ENCODE measurements at places on chromosomes 11 and 22.
A peak's percentile ranks its signal among the peaks of the same experiment; 100 is the strongest.

DNA sequence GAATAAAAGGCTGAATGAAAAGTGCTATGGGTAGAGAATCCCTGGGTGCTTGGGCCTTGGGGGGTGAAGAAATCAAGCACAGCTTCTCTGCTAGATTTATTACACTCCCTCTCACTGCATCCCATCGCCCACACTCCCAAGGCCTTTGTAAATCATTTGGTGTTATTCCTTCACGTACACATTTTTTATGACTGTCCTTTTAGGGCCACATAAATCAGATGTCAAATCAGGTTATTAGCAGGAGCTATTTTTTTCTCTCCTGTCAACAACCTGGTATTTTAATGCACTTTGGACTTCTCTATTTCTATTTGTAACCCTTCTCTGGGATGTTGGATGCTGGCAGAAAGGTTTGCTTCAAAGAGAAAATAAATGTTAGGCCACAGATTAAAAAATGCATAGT, 408.8 kb downstream of the INSC start:
- no peak for DNase-seq

DNA sequence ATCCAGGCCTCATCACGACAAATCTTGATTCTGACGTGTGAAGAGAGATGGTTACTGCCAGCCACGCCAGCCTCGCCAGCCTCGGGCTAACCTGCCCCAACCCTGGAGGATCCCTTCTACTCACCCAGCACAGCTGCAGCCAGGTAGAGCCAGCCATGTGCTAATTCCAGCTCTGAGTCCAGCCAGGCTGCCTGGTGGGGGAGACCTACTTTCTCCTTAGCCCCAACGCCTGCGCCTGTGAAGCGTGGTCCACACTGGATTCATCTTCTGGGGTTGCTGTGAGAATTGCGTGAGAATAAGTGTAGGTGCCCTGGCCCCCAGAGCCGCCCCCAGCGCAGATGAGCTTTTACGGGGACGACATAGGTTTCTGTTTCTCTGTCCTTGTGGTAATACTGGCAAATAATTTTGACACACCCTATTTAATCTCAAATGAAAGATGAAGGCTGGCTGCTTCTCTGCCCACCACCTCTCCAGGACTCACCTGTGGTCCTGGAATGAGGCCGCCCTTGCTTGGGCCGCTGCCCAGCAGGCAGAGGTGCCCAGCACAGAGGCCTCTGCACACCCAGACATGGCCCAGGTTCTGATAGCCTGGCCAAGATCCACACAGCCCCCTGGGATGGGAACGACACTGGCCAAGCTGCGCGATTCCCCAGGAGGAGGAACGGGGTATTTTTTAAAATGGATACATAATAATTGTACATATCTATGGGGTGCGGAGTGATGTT, 528.4 kb downstream of the TBC1D22A start:
- DNase-seq, result peak; percentile 35

DNA sequence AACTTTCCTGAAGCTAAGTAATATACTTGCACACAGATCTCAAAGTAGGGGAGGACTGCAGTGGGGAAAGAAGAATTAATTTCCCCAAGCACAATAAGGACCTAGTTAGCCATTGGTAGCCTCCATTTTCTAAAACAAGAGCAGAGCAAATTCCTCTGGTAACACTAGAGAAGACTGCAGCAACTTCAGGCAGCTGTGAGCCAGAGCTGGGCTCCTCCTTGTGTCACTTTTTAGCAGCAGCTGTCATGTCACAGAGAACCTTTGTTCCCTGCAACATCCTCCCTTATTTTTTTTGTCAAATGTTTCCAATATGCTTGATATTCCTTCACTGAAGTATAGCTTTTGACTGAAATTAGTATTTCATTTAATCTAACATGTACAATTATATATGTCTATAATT, 54.4 kb downstream of the RRAS2 start:
- no peak for DNase-seq

DNA sequence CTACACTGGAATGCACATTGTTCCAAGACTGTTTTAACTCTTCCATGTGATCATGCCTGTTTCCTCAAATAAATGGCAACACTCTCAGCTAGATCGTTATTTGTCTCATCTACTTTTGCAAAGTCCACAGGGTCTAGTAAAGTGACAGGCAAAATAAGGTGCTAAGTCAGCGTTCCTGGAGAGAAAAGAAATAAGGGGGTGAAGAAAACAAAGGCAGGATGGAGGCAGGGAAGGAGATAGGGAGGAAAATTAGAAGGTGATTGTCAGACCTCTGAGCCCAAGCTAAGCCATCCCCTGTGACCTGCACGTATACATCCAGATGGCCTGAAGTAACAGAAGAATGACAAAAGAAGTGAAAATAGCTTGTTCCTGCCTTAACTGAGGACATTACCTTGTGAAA, 132.1 kb downstream of the RAB38 start:
- DNase-seq, result no peak

GRCh38 chr11:22189660-22190059, 3.2 kb upstream of the ANO5 start:
- no peak for DNase-seq

DNA sequence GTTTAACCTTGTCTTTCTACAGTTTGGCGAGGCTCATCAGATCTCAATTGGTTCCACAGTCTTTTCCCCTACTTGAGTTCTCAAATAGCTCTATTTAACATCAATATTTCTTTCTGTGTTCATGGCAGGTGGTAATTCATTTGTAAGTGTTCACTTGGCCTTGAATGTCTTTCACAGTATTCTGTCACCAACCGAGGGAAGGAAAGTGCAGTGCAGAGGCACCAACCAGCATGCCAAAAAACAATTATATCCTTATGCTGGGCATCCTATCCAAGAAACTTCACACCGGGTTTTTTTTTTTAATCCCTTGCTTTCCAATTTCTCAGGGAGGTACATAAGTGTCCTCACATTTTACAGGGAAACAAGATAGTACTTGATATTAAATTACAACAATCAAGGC, 55.0 kb upstream of the ZC3H12C start:
- no peak for DNase-seq

All from left lobe of liver (tissue), 2 donors.